ENCODE measurements at places on chromosomes 7 and 10.

DNA sequence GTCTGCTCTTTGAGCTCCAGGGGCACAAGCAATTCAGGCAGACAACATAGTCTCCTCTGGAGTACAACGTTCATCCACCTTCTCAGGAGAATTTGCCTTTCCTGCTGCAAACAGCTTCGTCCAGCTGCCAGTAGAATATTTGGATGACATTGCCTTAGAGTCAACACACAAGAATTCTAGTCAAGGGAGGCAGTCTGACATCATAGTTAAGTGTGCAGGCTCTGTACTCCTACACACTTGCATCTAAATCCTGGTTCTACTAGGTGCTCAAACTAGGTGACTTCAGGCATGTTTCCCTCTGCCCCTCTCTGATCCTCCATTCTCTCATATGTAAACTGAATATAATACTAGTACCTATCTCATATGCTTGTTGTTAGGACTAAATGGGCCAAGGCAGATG lies 314.8 kb downstream of the HPSE2 start:
- DNase-seq, result no peak

GRCh38 chr7:6121141-6121540 lies 90.0 kb downstream of the ANKRD61 start:
- DNase-seq, result no peak

DNA sequence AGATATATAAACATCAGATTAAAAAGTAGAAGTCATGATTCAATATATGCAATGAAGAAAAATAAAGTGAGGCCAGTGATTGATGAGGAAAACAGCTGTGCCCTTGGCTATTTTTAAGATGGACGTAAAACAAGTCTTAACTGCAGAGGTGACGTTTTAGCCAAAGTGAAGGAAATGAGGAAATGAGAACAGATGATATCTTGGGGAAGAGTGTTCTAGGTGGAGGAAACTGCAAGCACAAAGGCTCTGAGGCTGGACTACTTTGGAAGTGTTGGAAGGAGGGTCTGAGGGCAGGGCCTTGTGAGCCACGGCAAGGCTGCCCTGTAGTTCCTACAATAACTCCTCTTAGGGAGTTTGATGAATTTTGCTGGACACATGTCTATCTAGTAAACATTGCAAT lies 140.5 kb upstream of the AKR1E2 start:
- DNase-seq, result no peak

DNA sequence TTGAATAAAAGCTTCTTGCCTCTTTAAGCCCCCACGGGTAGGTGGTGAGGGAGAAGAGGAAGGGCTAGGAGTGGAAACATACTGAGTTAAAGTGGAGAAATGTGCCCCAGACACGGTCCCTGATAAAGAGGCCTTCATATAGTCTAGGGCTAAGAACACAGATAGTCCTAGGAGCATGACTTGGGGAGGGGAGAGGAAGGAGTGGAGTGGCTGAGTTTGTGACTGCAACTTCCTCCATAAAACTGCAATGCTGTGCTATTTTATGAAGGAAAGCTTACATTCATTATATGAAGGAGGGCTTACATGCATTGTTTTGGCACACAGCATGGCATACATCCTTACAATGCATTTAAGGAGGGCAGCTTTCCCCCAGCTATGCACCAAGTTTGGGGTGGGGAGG lies 1129.4 kb upstream of the LRRTM3 start:
- DNase-seq, result no peak

- no peak for DNase-seq
Observed at GRCh38 chr7:114857605-114858004, 64.3 kb upstream of the MDFIC start.

- DNase-seq, result peak; percentile 78
Observed at GRCh38 chr10:21534604-21535493, 817 bp downstream of the MLLT10 start.

DNA sequence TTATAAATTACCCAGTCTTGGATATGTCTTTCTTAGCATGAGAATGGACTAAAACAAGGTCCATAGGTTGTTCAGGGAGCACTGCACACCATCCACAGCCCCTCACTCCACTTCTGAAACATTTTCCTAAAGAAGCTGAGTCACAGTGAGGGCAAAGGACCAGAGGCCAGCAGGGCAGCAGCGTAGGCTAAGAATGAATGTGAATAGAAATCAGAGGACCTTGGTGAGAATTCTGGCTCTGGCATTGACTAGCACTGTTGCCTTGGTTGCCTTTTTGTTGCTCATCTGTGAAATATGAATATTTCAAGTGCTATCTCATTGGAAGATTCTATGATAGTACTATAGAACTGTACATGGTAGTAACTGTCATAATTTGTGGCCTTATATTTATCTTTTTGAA lies 41.7 kb upstream of the TOMM7 start:
- no peak for DNase-seq

DNA sequence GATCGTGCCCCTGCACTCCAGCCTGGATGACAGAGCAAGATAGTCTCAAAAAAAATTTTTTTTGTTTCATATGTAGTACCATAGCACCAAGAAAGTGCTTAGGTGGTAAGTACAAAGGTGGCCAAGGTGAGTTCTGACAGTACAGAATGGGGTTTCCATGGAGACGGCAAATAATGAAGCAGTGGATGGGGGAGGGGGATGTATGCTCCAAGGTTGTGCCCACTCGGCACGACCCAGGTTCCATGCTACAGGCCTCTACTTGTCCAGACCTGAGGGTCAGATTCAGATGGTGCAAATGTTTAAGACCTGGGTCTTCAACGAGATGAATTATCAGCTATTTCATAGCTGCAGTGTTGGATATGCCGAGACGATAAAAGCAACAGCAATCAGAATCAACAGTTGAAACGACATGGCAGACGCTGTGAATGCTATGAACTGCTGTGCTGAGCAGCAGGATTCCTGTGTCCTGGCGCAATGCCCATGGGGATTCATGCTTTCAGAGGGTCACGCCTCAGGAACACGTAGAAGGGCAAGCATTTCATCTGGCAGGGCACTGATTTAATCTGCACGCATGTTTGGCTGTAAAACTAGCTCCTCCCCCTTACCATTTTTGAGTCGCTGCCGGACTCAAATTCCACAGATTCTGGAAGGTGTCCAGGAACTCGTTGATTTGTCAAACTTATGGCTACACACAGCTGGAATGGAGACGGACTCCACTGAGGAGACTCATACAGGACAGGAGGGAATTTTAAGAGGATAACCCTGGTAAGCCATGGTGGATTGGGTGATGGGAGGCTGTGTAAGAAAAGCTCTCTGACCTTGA lies 256.5 kb downstream of the FRMD4A start:
- peak; percentile 94 for DNase-seq

DNA sequence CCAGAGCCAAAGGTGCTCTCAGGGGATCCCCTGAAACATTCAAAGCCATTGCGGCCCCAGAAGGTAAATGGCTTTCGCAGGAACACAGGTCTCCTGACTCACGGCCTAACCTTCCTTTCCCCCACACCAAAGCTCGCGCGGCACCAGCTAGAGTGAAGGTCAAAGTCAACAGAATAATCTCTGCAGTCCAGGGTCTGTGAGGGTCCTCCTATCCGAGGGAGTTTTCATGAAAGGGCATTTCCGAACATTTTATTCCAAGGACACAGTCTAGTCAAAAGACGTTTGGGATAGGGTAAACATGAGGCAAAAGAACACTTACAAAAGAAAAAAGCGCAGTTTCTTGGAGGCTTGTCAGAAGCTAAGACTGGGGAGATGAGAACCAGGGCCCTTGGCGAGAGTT lies 559 bp upstream of the STEAP2 start:
- DNase-seq, result no peak

DNA sequence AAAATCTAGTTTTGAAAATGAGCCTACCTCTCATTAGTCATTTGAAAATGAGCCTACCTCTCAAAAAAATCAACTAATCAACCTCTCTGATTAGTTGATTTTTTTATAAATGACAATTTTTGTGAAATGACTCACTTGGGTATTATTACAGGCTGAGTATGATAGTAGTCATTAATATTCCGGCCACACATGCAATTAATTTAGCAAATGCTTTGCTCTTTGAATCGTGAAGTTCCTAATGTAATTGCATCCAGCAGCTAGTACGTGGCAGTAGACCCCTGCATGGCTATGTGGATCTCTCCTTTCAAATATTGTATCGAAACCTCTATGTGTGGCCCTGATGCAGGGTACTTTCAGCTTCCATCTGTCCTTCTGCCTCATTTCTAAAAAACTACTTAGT lies 245.9 kb upstream of the PHYHIPL start:
- DNase-seq, result no peak

- no peak for DNase-seq
Observed at GRCh38 chr7:137886281-137886680, 39.5 kb upstream of the DGKI start.

GRCh38 chr7:104795086-104795485 lies 218.9 kb upstream of the KMT2E start:
- DNase-seq, result no peak

DNA sequence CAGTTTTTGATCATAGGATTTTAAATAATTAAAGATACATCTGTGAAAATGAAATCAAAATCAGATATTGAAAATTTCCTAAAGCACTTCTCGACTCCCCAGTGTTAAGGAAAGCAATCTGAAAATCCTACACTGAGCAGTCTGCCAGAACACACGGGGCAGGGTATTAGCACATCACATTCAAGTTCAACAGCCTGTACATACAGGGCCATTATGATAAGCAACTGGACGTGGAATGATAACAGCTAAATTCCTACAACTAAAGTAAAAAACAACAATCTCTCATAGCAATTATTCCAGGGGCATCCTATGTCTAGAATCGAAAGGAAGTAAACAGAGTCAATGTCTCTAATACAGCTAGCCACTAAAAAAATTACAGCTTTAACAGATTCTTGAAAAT lies 31.7 kb downstream of the TRDMT1 start:
- DNase-seq, result no peak

DNA sequence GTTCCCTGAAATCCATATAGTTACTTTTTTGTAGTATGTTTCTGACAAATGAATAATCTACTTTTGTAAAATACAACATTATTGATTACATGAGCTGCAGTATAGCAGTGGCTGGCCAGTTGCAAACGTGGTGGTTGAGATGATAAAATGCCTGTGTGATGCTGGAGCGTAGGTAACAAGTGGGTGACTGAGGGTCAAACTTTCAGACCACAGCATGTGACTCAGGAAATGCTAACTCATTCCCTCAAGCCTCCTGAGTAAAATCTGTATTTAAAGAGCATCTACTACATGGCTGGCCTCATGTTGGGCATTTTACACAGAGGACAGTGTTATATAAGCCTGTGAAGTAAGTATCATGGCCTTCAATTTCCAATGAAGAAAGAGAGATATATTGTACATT lies 585.2 kb downstream of the GRID1 start:
- no peak for DNase-seq

- DNase-seq, result no peak
Observed at GRCh38 chr7:3157566-3158287, 114.1 kb upstream of the CARD11 start.

- peak; percentile 52 for DNase-seq
Observed at GRCh38 chr10:47264797-47265281, 35.2 kb upstream of the GDF10 start.

DNA sequence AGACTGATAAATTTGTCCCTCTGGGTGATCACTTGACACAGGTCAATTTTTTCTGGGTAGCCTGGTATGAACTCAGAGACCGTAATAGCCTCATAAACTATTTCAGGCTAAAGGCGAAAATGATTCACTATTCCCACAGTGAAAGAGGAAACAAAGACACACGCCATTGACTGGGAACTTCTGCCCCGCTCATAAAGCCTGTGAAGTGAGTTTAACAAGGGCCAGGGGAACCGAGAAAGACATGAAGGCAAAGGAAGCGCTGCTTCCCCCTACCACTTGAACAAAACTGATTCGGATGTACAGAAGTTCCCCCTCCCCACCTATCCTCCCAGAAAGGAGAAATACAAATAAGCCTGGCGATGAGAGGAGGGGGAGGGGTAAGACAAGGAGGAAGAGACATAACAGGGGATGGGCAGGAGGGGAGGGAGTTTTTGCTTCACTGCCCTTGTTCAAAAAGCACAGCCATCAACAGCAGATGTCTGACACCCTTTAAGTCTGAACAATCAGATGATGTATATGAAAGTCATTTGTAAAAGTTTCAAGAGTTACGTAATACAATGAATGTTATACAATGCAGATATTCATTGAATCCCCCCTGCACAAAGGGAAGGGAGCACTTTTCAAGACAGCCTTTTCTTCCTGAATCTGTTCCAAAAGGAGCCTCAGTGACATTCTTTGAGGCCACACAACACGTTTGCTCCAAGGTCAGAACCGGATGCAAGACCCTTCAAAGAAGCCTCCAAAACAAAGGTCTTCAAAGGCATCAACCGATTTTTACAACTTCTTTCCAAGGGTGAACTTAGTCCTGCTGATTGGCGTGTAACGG lies 734 bp downstream of the ABCB4 start:
- no peak for DNase-seq

GRCh38 chr10:122780391-122780790 lies 65.3 kb downstream of the CUZD1 start:
- DNase-seq, result no peak

DNA sequence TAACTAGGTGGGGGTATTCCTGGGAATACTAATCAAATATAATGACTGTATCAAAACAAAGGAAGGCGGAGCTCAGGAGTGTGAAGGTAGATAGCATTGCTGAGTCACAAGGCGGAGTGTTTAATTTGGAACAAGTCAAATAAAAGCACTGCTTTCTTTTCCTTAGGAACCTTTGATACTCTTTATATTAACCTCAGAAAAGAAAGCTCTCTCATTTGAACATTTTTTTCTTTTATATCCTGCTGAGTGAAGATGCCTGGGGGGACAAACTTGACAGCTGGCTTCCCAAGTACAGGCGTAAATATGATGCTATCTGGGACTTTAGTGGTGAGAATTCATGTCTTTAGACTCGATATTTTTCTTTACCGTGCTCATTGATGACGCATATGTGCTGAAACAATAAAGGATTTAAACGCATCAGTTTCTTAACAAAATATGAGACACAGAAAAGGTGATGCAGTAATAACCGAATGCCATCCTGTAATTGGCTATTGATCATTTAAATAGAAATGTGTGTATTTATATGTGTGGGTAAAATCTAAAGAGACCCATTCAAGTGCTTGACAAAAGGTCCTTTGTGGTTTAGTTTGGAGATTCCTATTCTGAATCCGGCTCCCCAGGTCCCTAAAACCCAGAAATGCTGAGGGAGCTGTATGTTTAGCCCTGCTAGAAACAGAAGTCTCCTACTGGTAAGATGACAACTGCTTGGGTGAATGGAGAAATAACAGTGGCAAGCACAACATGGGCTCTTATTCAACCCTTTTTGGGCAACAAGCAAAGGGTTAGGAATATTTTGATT lies 102.7 kb downstream of the PRTFDC1 start:
- DNase-seq, result no peak

- no peak for DNase-seq
Observed at GRCh38 chr7:54161621-54162020, 380.6 kb upstream of the VSTM2A start.

GRCh38 chr10:99337311-99337811 lies 8.2 kb downstream of the CNNM1 start:
- DNase-seq, result no peak

- no peak for DNase-seq
Observed at GRCh38 chr10:115572740-115573455, 479.7 kb downstream of the ATRNL1 start.

- peak; percentile 47 for DNase-seq
Observed at GRCh38 chr10:127303746-127304145, 107.4 kb upstream of the INSYN2A start.
